ENCODE measurements at places on chromosomes 13 and 19.

DNA sequence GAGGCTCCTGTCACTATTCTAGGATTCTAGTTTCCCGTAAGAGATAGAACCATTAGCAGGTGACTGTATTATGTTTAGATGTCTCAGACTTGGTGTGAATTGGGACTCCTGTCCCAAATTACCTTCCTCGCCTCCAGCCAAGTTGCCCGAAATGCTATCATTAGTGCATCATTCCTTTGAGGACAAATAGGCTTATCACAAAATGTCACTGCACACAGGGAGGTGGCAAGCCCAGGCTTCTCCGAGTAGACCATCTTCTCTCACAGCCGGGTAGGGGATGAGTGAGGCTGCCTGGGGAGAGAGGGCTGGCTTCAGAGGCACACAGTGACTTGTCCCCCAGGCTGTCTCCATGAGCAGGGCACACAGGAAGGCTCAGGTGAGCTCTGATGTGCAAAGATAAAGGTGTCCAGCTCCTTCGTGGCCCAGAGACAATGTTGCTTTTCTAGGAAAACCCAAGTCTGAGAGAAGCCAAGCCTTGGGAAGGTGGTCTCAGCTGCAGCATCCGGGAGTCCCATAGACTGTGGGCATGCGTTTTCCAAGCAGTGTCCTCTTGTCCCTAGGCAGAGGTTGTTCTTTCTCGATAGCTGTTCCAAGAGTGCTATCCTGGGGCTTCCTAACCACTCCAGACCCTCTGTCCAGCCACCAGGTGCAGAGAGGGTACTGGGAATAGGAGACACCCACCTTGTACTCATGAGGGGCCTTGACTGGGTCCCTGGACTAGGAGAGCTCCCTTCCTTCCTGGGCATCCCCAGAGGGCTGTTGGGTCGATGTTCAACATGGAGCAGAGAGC is 163.1 kb upstream of the TSHZ3 start:
- no peak for DNase-seq

- DNase-seq, result no peak
Observed at GRCh38 chr13:71677124-71677523, 189.9 kb downstream of the DACH1 start.

DNA sequence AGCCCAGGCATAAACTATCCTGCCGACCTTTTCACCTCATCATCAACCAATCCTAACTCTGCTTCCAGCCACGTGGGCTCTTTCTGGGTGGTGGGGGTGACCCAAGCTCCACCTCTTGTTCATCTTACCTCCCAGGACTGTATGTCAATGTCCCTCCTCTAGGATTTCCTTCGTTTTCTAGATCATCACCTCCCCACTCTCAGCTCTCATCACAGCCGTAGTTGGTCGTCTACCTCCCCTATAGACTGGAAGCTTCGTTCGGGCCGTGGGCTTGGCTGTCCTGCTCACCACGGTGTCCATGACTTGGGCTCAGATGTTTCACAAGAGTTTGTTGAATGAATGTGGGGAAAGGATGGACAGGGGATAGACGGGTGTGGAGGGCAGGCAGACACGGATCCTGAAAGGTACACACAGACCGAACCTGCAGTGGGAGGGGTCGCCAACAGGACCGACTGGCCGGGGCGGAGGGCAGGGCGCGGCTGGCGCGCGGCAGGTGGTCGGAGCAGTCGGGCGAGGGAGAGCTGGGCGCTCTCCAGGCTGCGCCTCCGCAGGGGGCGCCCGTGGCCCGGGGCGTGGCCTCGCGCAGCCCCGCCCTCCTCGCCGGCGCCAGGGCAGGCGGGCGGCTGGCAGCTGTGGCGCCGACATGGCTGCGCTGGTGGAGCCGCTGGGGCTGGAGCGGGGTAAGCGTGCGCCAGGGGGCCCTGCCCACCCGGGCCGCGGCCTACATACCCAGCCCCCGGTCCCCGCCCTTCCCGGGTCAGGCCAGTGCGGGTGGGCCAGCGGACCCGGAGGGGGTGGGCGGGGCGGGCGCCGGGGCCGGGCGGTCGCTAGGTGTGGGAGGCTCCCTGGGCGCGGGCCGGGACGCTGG is at the start of gene LIN7B:
Gene LIN7B, plus strand, starts transcription at position 609 of the 868 bp plus-strand sequence. Its CDS starts 35 bp downstream, at position 644.
- DNase-seq, result no peak

GRCh38 chr13:111210544-111211469 is 95.7 kb downstream of the ARHGEF7 start:
- DNase-seq, result no peak

GRCh38 chr13:80497978-80498377 is 157.1 kb upstream of the SPRY2 start:
- DNase-seq, result no peak

DNA sequence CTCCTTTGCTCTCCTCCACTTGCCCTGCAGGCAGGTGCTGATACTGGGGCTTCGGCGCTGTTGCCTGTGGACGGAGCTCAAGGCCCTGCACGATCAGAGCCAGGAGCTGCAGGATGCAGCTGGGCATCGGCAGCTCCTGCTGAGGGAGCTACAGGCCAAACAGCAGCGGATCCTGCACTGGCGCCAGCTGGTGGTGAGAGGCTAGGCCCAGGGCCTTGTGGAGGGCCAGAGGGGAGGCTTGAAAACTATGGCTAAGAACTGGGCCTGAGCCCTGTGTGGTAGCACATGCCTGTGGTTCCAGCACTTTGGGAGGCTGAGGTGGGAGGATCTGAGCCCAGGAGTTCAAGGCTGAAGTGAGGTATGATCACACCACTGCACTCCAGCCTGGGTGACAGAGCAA is 6.3 kb downstream of the HAUS5 start:
- DNase-seq, result no peak

- no peak for DNase-seq
Observed at GRCh38 chr13:95455782-95456181, 96.7 kb upstream of the CLDN10 start.

DNA sequence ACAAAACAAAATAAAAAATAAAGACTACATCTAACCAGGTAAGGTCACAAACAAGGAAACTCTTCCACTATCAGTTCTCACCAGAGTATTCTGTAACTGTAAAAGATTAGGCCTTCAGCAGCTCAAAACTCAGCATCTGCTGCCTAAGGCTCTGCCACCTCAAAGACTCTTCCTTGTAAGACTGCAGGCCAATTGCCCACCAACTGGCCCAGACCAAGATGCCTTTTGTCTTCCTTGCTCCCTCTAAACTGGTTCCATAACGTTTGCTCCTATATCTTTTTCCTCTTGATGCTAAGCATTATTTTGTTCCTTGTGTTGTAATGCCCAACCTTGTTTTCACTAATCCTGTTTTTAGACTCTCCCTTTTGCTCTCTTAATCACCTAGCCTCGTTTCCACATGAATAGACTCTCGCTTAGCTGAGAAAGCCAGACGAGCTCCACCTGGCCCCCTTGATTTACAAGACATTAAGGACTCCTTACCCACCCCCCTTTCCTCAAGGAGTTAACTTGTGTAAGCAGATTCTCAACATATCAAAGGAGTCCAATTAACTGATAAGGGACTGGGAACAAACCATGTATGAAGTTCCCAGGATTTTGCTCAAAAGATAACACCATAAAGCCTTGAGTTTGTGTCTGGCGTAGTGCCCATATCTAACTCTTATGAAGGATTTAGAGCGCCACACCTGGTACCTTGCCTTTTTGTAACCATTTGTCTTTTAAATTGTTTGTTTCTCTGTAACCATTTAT is 1.5 kb downstream of the ZNF814 start:
- no peak for DNase-seq

- no peak for DNase-seq
Observed at GRCh38 chr13:63042686-63043085, 1627.0 kb upstream of the PCDH20 start.

DNA sequence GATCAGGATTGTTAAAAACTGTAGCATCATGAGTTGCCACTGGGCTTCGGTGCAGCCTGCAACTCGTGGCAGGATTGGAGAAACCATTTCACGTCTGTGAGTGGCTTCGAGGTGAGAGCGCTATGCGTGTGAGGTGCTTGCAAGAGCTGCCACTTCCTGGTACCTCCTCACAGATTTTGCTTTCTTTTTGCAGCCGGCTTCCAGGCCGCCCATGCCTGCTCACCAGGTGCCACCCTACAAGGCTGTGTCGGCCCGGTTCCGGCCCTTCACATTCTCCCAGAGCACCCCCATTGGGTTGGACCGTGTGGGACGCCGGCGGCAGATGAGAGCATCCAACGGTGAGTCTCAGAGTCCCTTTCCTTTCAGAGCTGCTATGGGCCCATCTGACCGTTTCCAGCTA is 57.9 kb upstream of the C1QTNF9 start:
- DNase-seq, result no peak

DNA sequence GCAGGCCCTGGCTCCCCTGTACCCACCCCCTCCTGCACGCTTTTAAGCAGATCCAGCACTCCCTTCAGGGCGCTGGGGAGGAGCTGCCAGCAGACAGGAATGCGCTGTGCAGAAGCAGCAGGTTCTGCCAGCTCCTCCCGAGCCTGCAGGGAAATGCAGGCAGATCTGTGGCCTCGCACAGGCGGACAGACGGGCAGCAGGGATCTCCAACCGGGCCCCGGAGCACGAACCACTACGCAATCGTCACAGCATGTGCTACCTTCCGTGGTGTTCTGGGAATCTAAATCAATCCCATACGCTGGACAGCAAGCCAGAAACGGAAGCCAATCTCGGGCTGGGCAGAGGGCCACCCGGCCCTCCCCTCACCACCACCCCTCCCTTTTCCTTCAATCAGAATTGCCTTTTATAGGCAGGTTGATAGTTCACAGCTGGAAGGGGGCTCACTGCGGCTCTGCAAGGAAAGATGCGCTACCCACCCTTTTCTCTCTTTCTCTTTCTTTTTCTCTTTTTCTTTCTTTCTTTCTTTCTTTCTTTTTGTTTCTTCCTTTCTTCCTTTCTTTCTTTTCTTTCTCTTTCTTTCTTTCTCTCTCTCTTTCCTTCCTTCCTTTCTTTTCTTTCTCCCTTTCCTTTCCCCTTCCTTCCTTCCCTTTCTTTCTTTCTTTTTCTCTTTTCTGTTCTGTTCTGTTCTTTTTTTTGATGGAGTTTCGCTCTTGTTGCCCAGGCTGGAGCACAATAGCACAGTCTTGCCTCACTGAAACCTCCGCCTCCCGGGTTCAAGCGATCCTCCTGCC is 99.9 kb downstream of the GNG7 start:
- no peak for DNase-seq

GRCh38 chr13:48155848-48156247 is 60.9 kb upstream of the MED4 start:
- no peak for DNase-seq
